CD4-positive, alpha-beta memory T cell (primary cell): ENCODE measurements at places on chromosomes 13 and 19.
A peak's percentile ranks its signal among the peaks of the same experiment; 100 is the strongest.

DNA sequence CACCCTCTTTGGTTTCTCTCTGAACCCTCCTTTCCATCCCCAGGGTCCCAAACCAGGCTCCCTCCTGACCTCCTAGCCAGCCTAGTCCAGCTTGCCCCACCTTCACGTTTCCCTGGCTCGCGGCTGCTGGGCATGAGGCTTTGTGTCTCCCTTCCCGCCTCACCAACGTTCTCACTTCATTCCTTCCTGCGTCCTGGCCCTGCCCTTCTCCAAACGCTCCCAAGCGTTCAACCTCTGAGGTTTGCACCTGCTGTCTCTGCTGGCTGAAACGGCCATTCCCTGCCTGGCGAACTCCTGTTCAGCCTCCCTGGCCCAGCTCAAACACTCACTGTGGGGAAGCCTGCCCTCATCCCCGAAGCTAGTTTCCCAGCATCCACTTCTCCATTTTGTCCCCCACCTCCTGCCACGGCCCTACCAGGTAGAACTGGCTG, 12.4 kb downstream of the EPS8L1 start:
- DNase-seq: no peak

DNA sequence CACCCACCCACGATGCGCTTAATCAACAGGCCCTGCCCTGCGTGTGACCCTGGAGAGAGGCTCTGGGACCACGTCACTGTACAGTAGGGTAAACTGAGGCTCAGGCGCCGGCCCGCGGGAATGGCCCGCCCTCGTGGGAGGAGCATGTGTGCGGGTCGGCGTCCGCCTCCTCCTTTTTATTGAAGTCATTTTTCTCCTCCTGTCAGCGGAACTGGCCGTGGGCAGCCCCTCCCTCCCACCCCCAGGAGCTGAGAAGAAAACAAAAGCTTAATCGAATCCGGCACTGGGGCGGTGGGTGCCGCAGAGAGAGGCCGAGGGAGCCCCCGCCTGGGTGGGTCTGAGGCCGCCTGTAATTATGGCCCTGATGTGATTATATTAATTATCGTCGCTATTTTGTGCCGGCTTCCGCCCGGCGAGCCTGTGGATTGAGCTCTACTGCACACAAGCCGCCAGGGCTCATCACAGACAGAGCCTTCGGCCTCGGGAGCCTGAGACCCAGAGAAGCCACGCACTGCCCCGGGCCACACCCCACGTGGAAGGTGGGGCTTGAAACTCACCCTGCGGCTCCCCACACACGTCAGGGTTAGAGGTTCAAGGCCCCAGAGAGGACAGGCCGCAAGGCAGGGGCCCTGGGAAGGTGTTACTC, 7.0 kb downstream of the C2CD4C start:
- no peak for DNase-seq

DNA sequence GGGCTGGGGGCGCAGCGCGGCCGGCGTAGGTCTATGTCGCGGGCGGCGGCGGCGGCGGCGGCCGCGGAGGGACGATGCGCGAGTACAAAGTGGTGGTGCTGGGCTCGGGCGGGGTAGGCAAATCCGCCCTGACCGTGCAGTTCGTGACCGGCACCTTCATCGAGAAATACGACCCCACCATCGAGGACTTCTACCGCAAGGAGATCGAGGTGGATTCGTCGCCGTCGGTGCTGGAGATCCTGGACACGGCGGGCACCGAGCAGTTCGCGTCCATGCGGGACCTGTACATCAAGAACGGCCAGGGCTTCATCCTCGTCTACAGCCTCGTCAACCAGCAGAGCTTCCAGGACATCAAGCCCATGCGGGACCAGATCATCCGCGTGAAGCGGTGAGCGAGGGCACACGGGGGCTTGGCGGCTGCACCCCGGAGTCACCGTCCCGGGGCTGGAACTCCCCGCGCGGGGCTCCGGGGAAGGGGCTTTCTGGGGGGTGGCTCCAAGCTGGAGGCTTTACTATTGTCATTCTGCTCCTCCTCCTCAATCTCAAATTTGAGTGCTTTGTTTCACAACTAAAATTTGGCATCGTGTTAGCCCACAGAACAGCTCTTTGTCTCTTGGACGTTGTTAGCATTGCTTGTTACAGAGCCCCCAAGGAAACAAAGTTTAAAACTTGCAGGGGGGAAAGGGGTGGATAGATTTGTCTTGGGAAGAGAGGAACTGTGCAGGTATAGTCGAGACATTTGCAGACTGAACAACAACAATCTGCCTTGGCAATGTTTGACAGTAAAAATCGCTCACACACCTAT, 630 bp downstream of the RAP2A start:
- DNase-seq: peak; percentile 52

- peak; percentile 70 for DNase-seq
Measured at GRCh38 chr19:2273356-2274184, 8.4 kb downstream of the PEAK3 start.

DNA sequence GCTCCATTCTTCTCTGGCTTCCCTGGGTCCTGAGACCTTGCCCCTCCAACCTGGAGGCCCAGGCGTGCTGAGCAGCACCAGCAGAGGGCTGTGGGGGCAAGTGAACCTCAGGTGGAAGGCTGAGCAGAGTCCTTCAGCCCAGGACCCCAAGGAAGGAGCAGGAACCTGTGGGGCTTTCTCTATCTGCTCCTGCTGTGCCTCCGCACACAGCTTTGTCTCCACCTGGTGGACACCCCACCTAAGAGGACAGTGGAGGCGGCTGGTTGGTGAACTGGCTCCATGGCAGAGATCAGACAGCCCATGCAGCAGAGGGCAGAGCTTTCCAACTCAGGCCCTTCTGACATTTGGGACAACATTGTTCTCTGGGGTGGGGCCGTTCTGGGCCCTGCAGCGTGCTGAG, 19.7 kb downstream of the ZFR2 start:
- peak; percentile 23 for DNase-seq
